ENCODE measurements at places on chromosomes 2 and 18.

- DNase-seq = no peak
These were observed 15.9 kb upstream of the TPO start for GRCh38 chr2:1397350-1397749.

GRCh38 chr2:128416109-128416785 is 97.6 kb upstream of the HS6ST1 start:
- DNase-seq = no peak

DNA sequence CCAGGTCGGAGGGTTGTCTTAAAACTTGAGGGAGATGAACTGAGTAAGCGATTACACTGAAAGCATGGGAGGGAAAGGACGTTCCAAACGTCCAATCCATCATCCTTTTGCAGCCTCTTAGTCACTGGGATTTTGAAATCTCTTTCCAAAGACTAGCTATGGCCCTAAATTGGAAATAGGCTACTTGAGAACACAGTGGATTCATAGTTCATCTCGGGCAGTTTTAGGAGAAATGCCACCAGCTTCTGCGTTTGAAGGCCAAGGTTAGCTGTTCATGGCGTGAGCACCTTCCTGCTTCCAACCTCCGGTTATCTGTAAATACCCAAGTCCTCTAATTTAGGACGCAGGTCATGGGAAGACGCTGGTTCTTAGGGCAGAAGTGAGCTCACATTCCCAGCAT is 821 bp upstream of the EML6 start:
- peak; percentile 70 for DNase-seq

- DNase-seq = peak; percentile 31
These were observed 1.6 kb upstream of the NFE2L2 start for GRCh38 chr2:177265824-177266817.

DNA sequence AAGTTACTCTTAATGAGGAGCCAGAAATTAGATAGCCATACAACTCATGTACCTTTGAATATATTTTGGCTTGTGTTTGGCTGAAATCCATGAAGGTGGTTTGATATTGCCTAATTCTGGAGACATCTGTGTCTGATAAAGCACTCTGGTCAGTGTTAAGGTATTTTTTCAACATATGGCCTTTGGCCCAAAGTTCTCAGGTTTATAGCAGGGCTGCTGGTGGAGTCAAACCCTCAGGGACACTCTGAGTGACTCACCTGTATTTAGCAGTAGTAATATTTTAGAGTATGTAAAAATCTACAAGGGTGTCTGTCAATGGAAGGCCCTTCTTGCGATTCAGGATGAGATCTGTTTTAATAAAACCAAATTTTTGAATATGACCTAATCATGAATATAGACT is 666.5 kb downstream of the SLC4A3 start:
- DNase-seq = no peak

GRCh38 chr2:65121-65520 is 18.8 kb upstream of the FAM110C start:
- no peak for DNase-seq

DNA sequence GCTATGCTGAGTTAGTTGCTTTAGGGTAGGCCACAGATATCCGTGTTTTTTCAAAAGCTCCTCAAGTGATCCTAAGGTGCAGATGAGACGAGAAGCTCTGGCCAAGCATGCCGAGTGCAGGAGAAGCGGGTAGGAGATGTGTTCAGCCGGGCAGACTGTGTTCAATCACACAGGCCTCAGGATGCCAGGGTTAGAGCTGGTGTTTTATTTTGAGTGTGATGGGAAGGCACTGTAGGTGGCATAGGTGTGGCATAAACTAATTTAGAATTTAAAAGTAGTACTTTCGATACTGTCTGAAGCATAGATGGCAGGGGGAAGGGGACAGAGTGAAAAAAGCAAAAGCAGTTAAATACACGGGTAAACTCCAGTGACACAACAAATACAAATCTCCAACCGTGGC is 30.9 kb downstream of the DPP4 start:
- DNase-seq = no peak

DNA sequence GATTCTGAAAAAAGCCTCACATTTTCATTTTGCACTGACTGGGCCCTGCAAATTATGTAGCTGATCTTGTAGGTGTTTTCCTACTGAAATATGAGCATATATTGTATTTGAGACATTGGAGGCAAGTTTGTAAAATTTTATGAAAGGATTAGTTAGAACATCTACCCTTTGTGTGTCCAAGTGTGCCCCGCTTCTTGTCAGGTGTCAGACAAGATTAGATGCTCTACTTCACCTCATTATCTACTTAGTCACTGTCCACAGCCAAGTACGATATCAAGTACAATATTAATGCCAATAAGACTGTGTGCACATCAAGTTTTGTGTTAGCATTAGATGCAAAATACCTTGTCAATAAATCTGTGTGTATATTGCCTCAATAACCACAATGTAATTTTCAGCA is 67.8 kb upstream of the RPRM start:
- no peak for DNase-seq

DNA sequence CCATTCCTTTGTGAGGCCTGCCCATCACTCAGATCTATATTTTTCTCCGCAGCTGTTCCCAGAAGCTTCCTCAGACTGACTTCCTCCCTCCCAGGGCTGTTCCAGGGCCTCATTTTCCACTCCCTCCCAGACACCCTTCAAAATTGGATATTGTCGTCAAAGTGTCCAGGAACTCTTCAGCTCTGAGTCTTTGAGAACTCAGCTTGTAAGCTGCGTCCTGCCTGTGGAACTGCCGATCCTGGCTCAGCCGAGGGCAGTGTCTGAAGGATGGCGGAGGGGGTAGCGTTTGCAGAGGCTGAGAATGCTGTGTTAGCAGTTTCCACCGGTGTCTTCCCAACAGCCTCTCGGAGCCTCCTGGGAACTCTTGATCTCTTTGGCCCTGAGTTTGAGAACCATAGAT is 27.1 kb downstream of the NCK2 start:
- no peak for DNase-seq

DNA sequence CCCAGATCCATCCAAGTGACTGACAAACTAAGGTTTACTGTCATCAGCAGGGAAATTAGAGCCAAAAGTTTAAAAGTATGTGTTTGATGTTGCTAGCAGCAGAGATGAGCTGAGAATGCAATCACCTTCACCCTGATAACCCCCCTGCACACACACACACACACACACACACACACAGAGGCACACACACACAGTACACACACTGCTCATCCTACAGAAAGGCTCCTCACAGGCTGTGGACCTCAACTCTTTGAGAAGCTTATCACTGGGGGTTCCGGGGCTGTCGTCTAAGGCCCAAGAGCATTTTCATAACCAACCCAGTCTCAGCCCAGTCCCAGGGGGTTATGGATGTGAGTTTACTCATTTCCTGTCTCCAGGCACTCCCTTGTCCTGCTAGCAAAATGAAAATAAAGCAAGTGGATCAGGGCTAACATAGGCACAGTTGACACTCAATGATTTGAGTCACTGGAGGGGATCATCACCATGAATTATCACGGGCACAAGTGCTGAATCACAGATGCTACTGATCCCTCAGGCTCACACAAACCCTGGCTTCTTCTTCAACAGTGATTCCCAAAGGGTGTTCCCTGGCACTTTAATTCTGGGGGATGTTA is 76.6 kb downstream of the ALK start:
- peak; percentile 74 for DNase-seq

DNA sequence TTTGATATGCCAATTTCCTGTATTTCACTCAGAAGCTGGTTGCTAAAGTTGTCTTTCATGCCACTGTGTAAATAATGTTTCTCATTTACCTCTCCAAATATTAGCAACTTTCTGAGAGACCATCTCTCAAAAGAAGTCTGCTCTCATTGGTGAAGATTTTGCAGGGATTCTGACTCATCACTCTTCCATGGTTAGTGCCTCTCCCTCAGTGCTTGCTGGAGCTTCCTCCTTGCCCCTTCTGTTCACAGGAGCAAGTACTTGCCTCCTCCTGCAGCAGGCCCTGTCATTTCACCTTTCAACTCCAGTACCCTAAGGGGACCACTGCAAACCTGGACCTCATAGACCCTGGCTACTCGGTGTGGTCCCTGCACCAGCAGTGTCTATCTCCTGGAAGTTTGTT is 168.8 kb downstream of the ZNF385B start:
- DNase-seq = no peak

- no peak for DNase-seq
These were observed 59.9 kb upstream of the CERS6 start for GRCh38 chr2:168396131-168396530.

DNA sequence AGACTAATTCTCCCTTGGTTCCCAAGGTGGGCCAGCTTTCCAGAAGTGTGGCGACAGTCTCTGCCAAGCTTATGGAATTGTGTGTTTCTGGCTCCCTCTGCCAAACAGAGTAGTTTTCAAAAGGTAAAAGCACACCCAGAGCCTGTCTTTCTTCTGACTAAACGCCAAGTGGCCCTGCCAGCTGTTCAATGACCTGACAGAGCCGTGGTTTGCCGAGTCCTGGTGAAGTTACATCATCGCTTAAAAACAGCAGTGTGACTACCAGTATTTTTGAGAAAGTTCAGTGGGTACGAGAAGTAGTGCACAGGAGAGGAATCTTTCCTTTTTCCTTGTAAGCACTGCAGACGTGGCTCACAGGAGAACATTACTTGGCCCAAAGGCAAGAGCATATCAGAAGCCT is 1.9 kb downstream of the PER2 start:
- DNase-seq = peak; percentile 80

DNA sequence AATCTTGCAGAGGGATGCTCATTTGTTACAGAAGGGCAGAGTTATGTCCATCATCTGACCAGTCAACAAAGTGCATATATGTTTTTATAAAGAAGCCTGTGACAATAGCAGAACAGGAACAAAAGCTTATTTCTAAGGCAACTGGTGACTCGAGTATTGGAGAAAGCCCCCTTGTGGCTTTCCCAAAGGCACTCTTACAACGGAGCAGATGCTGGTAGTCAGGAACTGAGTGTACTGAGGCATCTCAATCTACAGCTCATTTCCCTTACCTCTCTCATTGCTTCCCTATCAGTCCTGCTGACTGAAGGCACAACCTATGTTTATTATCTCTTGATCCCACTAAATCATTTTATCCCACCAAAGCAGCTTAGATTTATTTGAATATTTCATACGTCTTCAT is 557.1 kb upstream of the CHAC2 start:
- DNase-seq = no peak

GRCh38 chr18:63168287-63168686 is 151.3 kb downstream of the BCL2 start:
- DNase-seq = no peak

- no peak for DNase-seq
These were observed 6.0 kb upstream of the ARL4C start for GRCh38 chr2:234502919-234503285.

DNA sequence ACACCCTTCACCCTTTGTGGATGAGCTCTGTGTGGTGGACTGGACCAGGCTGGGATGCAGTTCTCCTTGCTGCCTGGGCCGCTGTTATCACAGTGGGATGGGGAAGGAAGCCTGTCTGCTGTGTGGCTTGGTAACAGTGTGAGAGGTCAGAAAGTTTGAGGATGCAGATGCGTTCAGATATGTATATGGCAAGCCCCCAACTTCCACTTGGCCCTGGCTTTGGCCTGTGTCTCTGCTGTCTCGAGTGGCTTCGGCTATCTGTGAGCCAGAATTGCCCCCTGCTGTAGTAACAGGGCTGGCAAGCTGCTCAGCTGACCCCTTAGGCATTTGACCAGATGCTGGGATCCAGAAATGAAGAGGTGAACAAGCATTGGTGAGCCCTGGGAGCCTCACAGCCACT is 106.8 kb downstream of the WDSUB1 start:
- DNase-seq = no peak

- no peak for DNase-seq
These were observed 296.0 kb upstream of the MGAT5 start for GRCh38 chr2:133957724-133958480.

- no peak for DNase-seq
These were observed 1913.1 kb upstream of the PIK3C3 start for GRCh38 chr18:40041951-40042350.

DNA sequence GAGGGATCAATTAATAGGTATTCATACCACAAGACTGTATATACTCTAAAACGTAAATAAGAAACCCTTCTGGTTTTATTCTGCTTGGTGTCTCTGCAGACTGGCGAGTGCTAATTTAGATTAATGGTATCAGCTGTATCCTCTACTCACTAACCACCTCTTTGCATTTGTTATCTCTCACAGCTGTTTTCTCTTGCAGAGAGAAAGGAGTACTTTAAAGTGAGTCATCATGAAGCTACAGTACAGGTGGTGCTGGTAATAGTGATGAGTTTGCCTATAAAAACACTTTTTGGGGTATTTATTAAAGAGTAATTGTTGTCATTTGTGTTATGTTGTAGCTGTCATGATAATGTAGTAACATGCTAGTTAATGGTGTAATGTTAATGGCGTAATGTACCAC is 147.7 kb downstream of the NETO1 start:
- no peak for DNase-seq

- no peak for DNase-seq
These were observed 42.7 kb downstream of the UBE2F start for GRCh38 chr2:238009563-238009962.

DNA sequence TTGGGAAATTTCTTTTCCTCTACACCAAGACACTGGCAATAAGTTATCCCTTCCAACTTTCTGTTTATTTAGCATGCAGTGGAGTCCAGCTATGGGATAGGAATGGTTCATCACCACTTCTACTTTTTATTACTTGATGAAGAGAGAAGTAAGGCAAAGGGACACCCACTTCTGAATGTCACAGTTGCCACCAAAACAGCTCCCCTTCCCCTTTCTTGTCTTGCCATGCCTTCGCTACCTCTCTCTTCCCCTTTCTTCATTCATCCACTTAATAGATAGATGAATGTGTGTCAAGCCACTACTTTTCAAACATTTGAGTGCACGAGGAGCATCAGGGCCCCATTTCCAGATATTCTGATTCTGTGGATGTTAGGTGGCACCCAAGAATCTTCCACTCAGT is 59.6 kb downstream of the KCTD18 start:
- no peak for DNase-seq

- no peak for DNase-seq
These were observed 159.2 kb downstream of the FAM210A start for GRCh38 chr18:13566941-13567746.

- no peak for DNase-seq
These were observed 51.3 kb upstream of the SETBP1 start for GRCh38 chr18:44629406-44629805.

GRCh38 chr2:69305712-69306392 is 81.2 kb downstream of the GFPT1 start:
- DNase-seq = no peak

- DNase-seq = no peak
These were observed 75.6 kb downstream of the GPD2 start for GRCh38 chr2:156511803-156512202.

Measured in hepatic stellate cell (primary cell).